Memory B cell (primary cell): ENCODE measurements at places on chromosomes 6 and 20.

- no peak overlapping the region for H3K4me3 ChIP-seq
- no peak overlapping the region for H3K27ac ChIP-seq
- no peak for DNase-seq
- H3K27me3 ChIP-seq = no peaks in the 10 kb centered on the region
- H3K4me1 ChIP-seq = peaks cover 3% of the 10 kb centered on the region
Observed at GRCh38 chr6:139433631-139434419, 59.4 kb upstream of the CITED2 start.

GRCh38 chr6:155317186-155317585 lies 2.9 kb upstream of the TFB1M start:
- H3K27me3 ChIP-seq = no peaks in the 10 kb centered on the region
- H3K4me1 ChIP-seq = peaks cover 17% of the 10 kb centered on the region
- H3K4me3 ChIP-seq = no peak overlapping the region
- no peak for DNase-seq

GRCh38 chr6:21935561-21936028 lies 342.0 kb downstream of the SOX4 start:
- no peak for DNase-seq
- no peaks in the 10 kb centered on the region for H3K27me3 ChIP-seq
- no peaks in the 10 kb centered on the region for H3K4me1 ChIP-seq
- no peak overlapping the region for H3K4me3 ChIP-seq

GRCh38 chr6:138987080-138987642 lies 892 bp downstream of the REPS1 start:
- no peaks in the 10 kb centered on the region for H3K27me3 ChIP-seq
- DNase-seq = no peak
- H3K4me3 ChIP-seq = peak overlapping the region; percentile 88
- H3K27ac ChIP-seq = peak overlapping the region; percentile 95

- H3K27ac ChIP-seq = no peak overlapping the region
- DNase-seq = peak; percentile 9
- peaks cover 2% of the 10 kb centered on the region for H3K36me3 ChIP-seq
- H3K4me1 ChIP-seq = peaks cover 18% of the 10 kb centered on the region
- no peaks in the 10 kb centered on the region for H3K27me3 ChIP-seq
Observed at GRCh38 chr6:21593927-21594415, 420 bp downstream of the SOX4 start.

- H3K4me3 ChIP-seq = no peak overlapping the region
- no peak overlapping the region for H3K27ac ChIP-seq
- no peak for DNase-seq
- H3K27me3 ChIP-seq = peaks cover 14% of the 10 kb centered on the region
- H3K36me3 ChIP-seq = peaks cover 3% of the 10 kb centered on the region
- H3K4me1 ChIP-seq = no peaks in the 10 kb centered on the region
Observed at GRCh38 chr6:150291968-150292710, 76.7 kb upstream of the IYD start.

GRCh38 chr20:29740951-29741593 lies 1516.4 kb upstream of the DEFB115 start:
- no peaks in the 10 kb centered on the region for H3K4me1 ChIP-seq
- no peak for DNase-seq
- no peak overlapping the region for H3K4me3 ChIP-seq
- peaks cover 2% of the 10 kb centered on the region for H3K36me3 ChIP-seq

DNA sequence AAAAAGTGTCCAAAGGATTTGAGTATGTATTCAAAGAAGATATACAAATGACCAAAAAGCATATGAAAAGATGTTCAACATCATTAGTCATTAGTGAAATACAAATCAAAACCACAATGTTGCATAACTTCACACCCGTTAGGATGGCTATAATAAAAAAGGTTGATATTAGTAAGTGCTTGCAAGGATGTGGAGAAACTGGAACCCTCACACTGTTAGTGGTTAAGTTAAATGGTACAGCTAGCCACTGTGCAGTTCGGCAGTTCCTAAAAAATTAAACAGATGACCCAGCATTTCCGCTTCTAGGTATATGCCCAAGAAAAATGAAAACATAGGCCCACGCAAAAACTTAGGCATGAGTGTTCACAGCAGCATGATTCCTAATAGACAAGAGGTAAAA lies 38.6 kb downstream of the IBTK start:
- H3K36me3 ChIP-seq = peaks cover 22% of the 10 kb centered on the region
- H3K27ac ChIP-seq = no peak overlapping the region
- H3K4me1 ChIP-seq = peaks cover 2% of the 10 kb centered on the region
- H3K27me3 ChIP-seq = no peaks in the 10 kb centered on the region

- H3K27ac ChIP-seq = no peak overlapping the region
- peak overlapping the region; percentile 64 for H3K4me3 ChIP-seq
- no peaks in the 10 kb centered on the region for H3K27me3 ChIP-seq
- DNase-seq = no peak
- peaks cover 8% of the 10 kb centered on the region for H3K36me3 ChIP-seq
Observed at GRCh38 chr6:32603888-32604287, 14.2 kb upstream of the HLA-DRB1 start.

DNA sequence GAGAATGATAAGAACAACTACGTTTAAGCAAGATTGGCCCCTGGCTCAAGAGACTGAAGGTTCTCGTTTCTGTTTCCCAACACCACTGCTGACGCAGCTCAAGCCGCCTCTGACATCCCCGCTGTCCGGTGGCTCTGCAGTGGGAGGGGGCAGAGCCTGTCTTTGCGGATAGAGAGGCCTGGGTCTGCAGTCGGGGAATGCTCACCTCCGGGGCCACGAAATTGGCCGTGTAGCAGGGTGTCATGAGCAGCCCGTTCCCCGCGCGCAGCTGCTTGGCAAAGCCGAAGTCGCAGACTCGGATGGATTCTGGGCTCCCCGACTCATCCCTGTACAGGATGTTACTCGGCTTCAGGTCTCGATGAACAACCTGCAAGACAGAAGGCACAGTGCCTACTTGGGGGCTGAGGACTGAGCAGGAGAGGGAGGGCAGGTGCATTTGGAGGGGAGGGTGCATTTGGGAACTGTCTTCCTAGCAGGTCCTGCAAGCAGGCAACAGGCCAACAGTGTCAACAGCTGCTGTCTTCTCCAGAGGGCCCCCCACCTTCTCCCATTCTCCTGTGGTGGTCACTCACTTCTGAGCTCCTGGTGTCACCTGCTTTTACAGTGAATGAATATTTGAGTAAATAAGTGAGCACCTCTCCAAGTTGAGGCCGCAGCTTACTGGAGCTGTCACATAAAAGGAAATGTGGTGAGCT lies 40.5 kb upstream of the MPC1 start:
- no peaks in the 10 kb centered on the region for H3K27me3 ChIP-seq
- H3K36me3 ChIP-seq = peaks cover 7% of the 10 kb centered on the region
- DNase-seq = no peak
- no peak overlapping the region for H3K4me3 ChIP-seq

GRCh38 chr6:34022250-34022872 lies 123.5 kb downstream of the GRM4 start:
- peaks cover 12% of the 10 kb centered on the region for H3K27me3 ChIP-seq
- DNase-seq = no peak
- H3K4me1 ChIP-seq = no peaks in the 10 kb centered on the region
- no peak overlapping the region for H3K27ac ChIP-seq
- H3K4me3 ChIP-seq = no peak overlapping the region

GRCh38 chr20:47202733-47203667 lies 153.5 kb downstream of the ZMYND8 start:
- DNase-seq = no peak
- peaks cover 11% of the 10 kb centered on the region for H3K4me1 ChIP-seq
- no peak overlapping the region for H3K4me3 ChIP-seq
- no peaks in the 10 kb centered on the region for H3K36me3 ChIP-seq
- no peak overlapping the region for H3K27ac ChIP-seq
- no peaks in the 10 kb centered on the region for H3K27me3 ChIP-seq

DNA sequence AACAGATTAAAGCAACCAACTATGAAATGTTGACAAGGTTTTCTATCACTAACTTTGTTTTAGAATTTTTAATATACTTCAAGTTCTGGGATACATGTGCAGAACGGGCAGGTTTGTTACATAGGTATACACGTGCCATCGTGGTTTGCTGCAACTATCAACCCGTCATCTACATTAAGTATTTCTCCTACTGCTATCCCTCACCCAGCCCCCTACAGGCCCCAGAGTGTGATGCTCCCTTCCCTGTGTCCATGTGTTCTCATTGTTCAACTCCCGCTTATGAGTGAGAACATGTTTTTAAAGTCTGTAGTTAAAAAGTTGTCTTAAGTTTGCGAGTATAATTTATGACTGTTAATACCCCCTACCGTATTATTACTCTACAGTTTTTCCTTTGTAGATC lies 844.3 kb upstream of the MANEA start:
- H3K4me1 ChIP-seq = no peaks in the 10 kb centered on the region
- H3K36me3 ChIP-seq = no peaks in the 10 kb centered on the region
- no peak overlapping the region for H3K4me3 ChIP-seq
- DNase-seq = no peak
- no peak overlapping the region for H3K27ac ChIP-seq
- no peaks in the 10 kb centered on the region for H3K27me3 ChIP-seq

DNA sequence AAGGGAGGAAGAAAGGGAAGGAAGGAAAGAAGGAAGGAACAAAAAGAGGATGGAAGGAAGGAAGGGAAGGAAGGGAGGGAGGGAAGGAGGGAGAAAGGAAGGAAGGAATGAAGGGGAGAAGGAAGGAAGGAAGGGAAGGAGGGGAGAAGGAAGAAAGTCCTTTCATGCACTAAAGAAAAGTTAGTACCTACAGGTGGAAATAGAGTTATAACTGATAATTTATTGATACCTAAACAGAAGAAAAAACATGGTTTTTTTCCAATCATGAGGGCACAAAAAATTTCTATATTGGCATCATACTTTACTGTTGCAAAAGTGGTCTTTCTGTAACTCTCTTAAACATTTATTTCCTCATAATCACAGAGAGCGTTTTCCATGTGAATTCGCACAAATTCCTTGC lies 659.4 kb downstream of the MAFB start:
- peaks cover 12% of the 10 kb centered on the region for H3K27me3 ChIP-seq
- no peaks in the 10 kb centered on the region for H3K4me1 ChIP-seq
- no peak overlapping the region for H3K27ac ChIP-seq
- H3K4me3 ChIP-seq = no peak overlapping the region
- H3K36me3 ChIP-seq = no peaks in the 10 kb centered on the region
- DNase-seq = no peak

DNA sequence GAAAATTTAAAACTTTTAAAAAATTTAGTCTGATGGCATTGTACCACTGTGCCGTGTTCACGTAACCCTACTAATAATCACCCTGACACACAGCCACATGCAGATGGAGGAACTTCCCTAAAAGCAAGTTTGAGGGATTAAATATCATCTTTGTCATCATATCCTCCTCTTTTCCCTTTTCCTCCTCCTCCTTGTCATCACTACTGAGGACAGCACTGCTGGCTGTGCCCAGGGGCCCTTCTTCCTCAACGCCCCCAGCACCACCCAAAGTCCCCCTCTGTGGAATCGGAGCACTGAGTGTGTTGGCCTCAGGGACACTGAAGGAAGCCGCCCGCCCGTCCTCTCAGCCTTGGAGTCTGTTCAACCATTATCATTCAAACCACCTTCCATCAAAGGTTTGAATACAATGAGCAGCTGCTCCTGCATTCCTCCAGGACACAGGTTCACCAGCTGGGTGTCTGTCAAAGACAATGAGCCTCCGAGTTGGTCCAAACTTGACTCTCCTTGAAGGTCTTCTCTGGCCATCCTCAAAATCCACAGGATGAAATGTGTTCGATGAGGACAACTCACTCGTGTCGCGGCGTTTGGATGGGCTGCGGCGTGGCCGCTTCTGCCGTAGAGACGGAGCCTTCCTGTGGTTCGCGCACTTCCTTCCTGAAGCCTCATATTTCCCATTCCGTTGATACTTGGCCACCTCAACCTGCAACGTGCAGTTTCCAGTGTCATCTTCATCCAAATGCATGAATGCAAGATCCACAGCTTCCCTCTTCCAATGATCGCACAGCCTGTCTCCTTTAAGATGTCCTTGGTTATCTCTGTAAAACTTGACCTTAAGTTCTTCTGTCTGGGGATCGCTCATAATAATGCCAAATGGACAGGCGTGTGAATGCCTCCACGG lies 23.3 kb downstream of the NQO2 start:
- peaks cover 26% of the 10 kb centered on the region for H3K4me1 ChIP-seq
- peaks cover 7% of the 10 kb centered on the region for H3K36me3 ChIP-seq
- peak overlapping the region; percentile 89 for H3K27ac ChIP-seq
- H3K27me3 ChIP-seq = no peaks in the 10 kb centered on the region

- DNase-seq = no peak
- no peaks in the 10 kb centered on the region for H3K36me3 ChIP-seq
- H3K4me1 ChIP-seq = peaks cover 3% of the 10 kb centered on the region
- H3K27ac ChIP-seq = no peak overlapping the region
- H3K4me3 ChIP-seq = no peak overlapping the region
Observed at GRCh38 chr20:59603176-59603575, 1.2 kb upstream of the PHACTR3 start.

- H3K4me1 ChIP-seq = no peaks in the 10 kb centered on the region
- no peak overlapping the region for H3K27ac ChIP-seq
- peaks cover 4% of the 10 kb centered on the region for H3K36me3 ChIP-seq
- H3K4me3 ChIP-seq = no peak overlapping the region
- peaks cover 2% of the 10 kb centered on the region for H3K27me3 ChIP-seq
Observed at GRCh38 chr6:42251911-42252637, 34.4 kb upstream of the MRPS10 start.

GRCh38 chr6:136463743-136464142 lies 86.5 kb downstream of the MAP7 start:
- DNase-seq = no peak
- peaks cover 6% of the 10 kb centered on the region for H3K4me1 ChIP-seq
- no peak overlapping the region for H3K27ac ChIP-seq

- H3K4me1 ChIP-seq = no peaks in the 10 kb centered on the region
- H3K27ac ChIP-seq = no peak overlapping the region
- no peaks in the 10 kb centered on the region for H3K27me3 ChIP-seq
- no peak overlapping the region for H3K4me3 ChIP-seq
- DNase-seq = no peak
Observed at GRCh38 chr6:132011582-132011981, 60.4 kb upstream of the CCN2 start.

GRCh38 chr6:32415521-32416019 lies 8.6 kb upstream of the BTNL2 start:
- peak overlapping the region; percentile 12 for H3K4me3 ChIP-seq
- peaks cover 11% of the 10 kb centered on the region for H3K4me1 ChIP-seq
- no peaks in the 10 kb centered on the region for H3K36me3 ChIP-seq
- peak; percentile 83 for DNase-seq
- peaks cover 9% of the 10 kb centered on the region for H3K27me3 ChIP-seq

DNA sequence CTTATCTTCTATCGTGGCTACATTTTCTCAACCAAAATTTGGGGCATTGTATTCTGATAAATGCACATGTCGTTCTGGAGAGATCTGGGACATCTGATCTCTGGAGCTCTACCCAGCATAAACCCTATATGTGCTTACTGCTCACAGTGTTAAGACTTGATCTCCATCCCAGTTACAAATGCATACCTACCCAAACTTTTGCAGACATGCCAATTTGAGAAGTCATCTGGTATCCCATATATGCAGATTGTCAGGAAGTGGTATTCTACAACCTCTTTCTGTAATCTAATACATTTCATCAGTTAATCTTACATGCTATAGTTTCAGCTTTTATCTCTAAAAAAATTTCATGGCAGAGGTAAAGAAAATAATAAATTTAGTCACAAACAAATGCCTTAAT lies 11.2 kb downstream of the BAG2 start:
- H3K4me3 ChIP-seq = no peak overlapping the region
- no peak overlapping the region for H3K27ac ChIP-seq
- DNase-seq = no peak
